ENCODE measurements at places on chromosomes 3 and 15. TPM values are rescaled to one million over a fixed set of nuclear protein-coding genes. Genes with fewer than 3 reads are reported as not detected.

The PTX3 gene
- 618 TPM for total RNA-seq

The FAM219B gene
- total RNA-seq = 91.4 TPM

The SLC26A6 gene
- 11.5 TPM for total RNA-seq

The CCDC54 gene
- not detected for total RNA-seq

The IL5RA gene
- not detected for total RNA-seq

The CD96 gene
- 6.9 TPM for total RNA-seq

The ADCY5 gene
- total RNA-seq = 107 TPM

The LRRC31 gene
- total RNA-seq = not detected

The CERS3 gene
- total RNA-seq = not detected

The NSUN3 gene
- 11.1 TPM for total RNA-seq

The DPPA4 gene
- not detected for total RNA-seq

The STRC gene
- total RNA-seq = 0.10 TPM

The RPP14 gene
- 16.1 TPM for total RNA-seq

The THUMPD3 gene
- total RNA-seq = 43.0 TPM

The THPO gene
- total RNA-seq = 1.1 TPM

- DNase-seq = no peak
Observed at GRCh38 chr3:1346386-1346785, 253.6 kb downstream of the CNTN6 start.

- no peak for DNase-seq
Observed at GRCh38 chr15:80418892-80419537, 14.8 kb downstream of the ARNT2 start.

DNA sequence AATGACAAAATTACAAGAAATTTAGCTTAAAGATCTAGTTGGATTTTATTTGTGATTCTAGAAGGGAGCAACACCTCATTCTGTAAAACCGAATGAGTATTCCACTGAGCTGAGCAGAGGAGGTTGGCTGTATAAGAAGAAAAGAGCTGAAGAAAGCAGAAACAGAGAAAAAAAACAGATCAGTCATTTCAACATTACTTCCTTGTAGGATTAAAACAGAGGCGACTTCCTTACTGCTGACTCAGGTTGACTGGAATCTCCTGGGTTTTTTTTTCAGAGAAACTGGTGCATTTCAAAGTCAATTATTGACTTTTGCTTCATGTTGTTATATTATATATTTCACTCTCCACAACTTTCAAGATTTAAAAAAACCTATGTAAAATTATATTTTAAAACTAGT, 368.1 kb upstream of the UBE2E2 start:
- DNase-seq = no peak

GRCh38 chr15:71532994-71533393, 277.4 kb upstream of the NR2E3 start:
- DNase-seq = no peak

GRCh38 chr3:103381296-103382079, 946.7 kb downstream of the ZPLD1 start:
- DNase-seq = no peak

- DNase-seq = no peak
Observed at GRCh38 chr3:180185650-180186049, 148.9 kb upstream of the PEX5L start.

DNA sequence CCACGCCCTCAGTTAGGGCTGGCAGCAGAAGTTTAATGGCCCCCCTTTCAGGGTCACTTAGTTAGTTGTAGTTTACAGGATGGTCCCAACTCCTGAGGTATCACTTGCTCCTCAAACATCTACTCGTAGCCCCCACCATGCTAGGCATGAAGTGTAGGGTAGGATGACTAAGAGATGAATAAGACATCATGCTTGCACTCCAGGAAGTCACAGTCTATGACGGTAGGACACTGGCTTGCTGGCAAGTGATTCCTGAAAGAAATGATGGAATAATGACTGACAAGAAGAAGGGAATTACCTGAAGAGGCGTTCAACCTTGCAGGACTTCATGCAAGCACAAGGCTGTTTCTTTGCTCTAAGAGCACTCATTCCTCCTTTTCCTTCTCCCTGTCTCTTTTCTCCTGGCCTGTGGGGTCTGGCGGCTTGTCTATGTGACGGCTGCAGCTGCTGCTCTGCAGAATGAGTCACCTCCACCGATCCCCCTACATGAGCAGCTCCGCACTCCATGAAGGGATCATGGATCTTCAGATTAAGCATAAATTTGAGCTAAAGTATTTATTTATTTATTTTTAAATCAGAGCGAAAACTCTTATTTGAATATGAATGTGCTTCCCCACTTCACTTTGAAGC, 82.9 kb upstream of the BOC start:
- no peak for DNase-seq

- DNase-seq = no peak
Observed at GRCh38 chr3:175869404-175869803, 1010.3 kb downstream of the NAALADL2 start.

- DNase-seq = no peak
Observed at GRCh38 chr15:51969728-51970127, 1.9 kb downstream of the LEO1 start.

- no peak for DNase-seq
Observed at GRCh38 chr3:39166134-39166710, 12.8 kb upstream of the CSRNP1 start.

DNA sequence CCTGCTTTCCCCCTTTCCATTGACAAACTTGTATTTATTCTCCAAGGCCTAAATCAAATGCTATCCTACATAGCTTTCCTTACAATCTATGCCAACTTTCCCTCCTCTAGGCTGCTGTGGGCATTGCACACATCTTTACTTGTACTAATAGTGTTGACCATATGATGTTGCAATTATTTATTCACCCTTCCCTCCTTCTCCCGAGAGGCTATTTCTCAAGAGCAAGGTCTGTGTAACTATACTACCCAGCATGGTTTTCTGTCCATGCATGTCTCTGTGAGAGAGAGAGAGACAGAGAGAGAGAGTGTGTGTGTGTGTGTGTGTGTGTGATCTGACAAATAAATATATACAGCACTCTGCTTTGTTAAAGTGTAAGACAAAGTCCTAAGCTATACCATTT, 63.8 kb downstream of the GTPBP8 start:
- no peak for DNase-seq

DNA sequence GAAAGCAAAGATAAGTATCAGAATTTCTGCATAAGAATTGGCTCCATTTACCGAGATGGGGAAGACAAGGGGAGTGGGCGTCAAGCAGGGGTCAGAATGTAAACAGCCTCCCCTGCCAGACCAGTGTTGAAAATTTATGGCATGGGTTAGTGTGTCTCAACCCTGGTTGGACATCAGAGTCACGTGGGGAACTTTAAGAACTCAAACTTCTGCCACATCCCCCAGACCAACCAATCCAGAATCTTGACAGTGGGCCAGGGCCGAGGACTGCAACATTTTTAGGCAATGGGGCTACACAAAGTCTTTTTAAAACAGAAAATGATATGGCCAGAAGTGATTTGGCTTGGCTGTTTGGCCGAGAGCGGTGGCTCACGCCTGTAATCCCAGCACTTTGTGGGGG, 14.3 kb upstream of the MASP1 start:
- DNase-seq = no peak

- DNase-seq = no peak
Observed at GRCh38 chr15:62509395-62509958, 344.4 kb upstream of the C2CD4B start.

GRCh38 chr3:45631486-45631885, 36.9 kb downstream of the LIMD1 start:
- no peak for DNase-seq

DNA sequence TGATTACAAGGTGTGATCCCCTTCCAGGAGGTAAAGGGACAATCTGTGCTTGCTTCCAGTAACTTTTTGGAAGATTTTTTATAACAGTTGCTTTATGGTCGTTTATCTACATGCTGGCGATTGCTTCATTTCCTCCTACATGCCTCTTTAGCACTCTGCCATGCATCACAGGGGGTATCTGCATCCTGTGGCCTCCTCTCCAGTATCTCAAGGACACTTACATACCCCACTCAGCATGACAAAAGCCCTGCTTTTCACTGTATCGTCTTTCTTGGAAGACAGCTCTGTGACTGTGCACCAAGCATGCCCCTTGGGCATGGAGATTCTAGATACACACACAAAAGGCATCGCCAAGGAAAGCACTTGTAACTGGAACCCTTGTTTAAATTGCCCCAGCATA, 25.3 kb downstream of the CAPN3 start:
- DNase-seq = no peak

GRCh38 chr3:7367968-7368367, 507.1 kb downstream of the GRM7 start:
- DNase-seq = no peak

DNA sequence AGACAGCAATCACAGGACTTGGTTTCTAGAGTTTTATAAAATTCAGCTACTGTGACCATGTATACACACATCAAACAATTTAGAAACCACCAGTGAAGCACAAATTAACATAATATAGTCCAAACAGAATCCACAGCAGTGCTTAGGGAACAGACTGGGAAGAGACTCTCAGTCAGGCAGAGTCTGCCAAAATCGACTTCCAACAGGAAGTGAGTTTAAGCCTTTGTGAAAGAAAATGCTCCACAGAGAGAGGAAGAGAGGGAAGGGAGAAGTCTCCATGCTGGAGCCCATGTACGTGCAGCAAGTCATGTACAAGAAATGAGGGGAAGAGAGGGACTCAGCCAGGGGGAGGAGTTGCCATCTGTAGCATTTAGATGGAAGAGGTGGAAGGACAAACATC, 172.6 kb downstream of the IL5RA start:
- no peak for DNase-seq

DNA sequence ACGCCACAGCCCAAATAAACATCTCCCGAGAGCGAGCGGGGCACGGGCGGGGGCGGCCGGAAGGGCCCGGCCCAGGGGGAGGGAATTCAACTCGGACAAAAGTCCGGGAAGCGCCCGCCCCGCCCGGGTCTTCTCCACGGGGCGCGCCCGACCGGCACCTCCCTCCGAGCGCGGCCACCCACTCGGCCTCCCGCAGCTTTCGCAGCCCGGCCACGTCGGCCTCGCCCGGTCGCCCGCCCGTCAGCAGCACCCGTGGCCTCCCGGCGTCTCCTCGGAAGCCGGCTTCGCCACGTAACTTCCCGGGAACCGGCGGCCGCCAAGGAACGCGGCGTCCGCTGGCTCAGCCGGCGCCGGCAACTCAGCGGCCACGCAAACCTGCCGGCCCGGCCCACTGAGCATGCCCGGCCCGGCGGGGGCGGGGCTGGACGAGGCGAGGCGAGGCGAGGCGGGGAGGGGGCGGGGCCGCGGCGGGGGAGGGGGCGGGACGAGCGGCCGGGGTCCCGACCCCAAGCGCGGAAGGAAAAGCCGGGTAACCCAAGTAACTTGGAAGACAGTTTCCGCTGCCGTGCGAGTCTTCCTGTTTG, at the start of gene TJP1:
TSS of gene TJP1 (minus strand) at position 369 of the 584 bp plus-strand sequence. CDS start 440 bp downstream, outside the sequence.
- no peak for DNase-seq

Measured in mesenteric fat pad (tissue), 1 donor.